ENCODE measurements at places on chromosomes 7 and 10.

- no peak for DNase-seq
Observed at GRCh38 chr7:39838326-39838725, 111.7 kb upstream of the CDK13 start.

DNA sequence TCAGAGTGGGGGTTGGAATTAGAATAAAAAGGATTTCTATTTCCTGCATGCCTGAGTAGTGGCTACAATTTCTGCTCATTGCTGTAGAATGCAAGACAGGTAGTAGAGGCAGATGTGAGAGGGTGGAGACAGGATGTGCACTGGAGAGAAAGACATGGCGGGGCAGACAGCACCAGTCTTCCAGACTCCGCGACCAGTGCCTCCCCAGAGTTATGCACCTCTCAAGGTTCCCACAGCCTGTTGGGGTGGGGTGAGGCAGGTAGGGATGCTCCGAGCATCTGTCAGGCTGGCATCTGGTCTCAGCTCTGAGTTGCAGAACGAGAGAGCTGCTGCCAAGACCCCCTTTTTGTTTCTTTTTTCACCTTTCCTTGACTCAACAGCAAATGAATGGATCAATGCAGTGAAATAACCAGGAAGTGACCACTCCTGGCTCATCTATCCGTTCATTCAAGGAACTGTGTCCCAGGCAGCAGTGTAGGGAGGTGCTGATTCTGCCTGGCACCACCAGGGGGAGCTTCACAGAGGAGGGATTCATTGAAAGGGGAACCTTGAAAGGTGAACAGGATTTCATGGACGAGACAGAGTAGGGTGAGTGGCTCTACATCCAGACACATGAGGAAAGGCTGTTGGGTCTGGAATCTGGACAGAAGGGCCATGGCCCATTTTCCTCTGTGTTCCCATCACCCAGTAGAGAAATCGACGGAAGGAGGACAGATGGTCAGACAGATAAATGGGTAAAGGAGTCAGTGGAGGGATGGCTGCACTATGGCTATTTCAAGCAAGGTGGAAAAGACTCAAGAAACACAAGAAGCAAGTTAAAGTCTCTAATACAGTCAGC lies 17.2 kb upstream of the SLC18A3 start:
- no peak for DNase-seq

DNA sequence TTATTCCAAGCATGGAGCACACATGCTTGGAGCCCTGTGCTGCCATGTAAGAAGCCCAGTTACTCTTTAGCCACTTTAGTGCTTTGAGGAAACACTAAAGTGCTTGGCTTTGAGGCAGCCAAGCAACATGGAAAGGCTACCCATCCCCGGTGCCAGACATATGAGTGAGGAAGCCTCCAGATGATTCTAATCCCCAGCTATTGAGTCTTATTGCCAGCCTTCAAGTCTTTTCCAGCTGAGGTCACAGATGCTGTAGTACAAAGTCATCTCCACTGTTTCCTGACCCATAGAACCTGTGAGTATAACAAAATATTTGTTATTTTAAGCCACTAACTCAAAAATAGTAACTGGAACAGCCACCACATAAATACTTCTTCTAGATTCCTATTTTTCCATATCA lies 91.4 kb upstream of the CYP26C1 start:
- no peak for DNase-seq

GRCh38 chr10:98035599-98035998 lies 5.2 kb upstream of the CRTAC1 start:
- no peak for DNase-seq

- no peak for DNase-seq
Observed at GRCh38 chr7:66778201-66778600, 37.7 kb downstream of the RABGEF1 start.

- DNase-seq, result no peak
Observed at GRCh38 chr7:1317646-1318045, 85.0 kb downstream of the UNCX start.

DNA sequence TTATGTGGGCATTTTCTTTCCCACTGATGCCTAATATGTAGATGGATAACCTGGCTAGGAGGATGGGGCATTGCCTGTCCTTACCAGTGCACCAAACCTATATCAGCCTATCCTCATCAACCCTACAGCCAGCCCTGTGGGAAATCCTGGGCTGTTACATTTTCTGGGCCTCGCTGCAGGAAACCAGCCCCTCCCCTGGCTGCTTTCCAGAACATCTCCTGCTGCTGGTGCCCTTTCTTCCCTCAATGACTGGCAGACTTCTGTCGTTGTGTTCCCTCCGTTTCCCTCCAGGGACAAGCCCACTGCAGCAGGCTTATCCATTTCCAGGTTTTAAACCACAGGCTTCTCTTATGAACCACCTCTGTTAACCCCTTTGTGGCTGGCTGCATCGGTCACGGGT lies 486.1 kb upstream of the COBL start:
- DNase-seq, result no peak

- no peak for DNase-seq
Observed at GRCh38 chr7:98323597-98324322, 42.3 kb downstream of the BRI3 start.

DNA sequence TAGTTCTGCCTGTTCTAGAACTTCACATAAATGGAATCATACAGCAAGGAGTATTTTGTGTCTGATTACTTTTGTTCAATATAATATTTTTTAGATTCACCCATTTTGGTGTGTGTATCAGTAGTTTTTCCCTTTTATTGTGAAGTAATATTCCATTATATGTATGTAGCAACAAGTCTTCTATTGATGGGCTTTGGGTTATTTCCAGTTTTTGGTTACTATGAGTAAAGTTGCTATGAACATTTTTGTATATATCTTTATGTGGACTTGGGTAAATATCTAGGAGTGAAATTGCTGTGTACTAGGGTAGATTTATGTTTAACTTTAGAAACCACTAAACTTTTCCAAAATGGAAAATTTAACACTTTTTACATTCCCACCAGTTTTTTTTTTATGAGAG lies 35.7 kb downstream of the ADK start:
- DNase-seq, result no peak

- no peak for DNase-seq
Observed at GRCh38 chr10:112314822-112315474, 31.7 kb downstream of the TECTB start.

DNA sequence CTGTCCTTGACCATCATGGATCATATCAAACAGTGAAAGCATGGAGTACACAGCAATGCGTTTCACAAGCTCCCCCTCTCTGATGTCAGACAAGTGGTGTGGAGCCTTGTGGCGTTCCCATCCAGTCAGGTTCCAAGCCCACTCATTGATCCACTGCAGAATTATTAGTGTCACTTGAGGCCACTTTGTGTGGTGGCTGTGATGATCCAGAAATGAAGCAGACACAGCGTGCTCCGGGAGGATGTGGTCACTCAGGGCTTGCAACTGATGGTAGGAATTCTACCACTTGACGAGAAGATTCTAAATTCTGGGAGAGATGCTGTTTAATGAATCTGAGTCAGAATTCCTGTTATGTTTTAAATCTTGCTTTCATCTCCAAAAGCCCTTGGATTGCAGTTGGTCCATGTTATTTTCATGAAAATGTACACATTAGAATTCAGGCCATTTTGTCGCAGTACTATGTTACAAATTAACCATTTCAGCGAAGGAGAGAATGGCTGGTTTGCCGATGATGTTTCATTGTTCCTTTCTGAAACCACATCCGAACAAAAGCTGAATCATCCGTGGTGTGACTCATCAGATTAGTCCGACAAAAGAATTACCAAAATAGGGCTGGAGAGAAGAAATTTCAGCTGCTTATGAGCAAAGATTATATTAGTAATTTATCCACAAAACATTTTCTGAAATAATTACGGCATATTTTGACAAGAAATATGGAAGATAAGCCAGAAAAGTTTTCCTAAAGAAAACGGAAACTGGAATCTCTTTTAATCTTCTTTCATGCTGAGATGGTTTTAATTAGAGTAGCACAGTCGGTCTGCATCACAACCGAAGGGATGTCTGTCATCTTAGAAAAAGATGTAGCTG lies 48.1 kb downstream of the INSYN2A start:
- DNase-seq, result peak; percentile 77

- peak; percentile 44 for DNase-seq
Observed at GRCh38 chr7:27994639-27995038, 186.0 kb downstream of the JAZF1 start.

GRCh38 chr10:2641028-2641427 lies 426.3 kb upstream of the PFKP start:
- no peak for DNase-seq

DNA sequence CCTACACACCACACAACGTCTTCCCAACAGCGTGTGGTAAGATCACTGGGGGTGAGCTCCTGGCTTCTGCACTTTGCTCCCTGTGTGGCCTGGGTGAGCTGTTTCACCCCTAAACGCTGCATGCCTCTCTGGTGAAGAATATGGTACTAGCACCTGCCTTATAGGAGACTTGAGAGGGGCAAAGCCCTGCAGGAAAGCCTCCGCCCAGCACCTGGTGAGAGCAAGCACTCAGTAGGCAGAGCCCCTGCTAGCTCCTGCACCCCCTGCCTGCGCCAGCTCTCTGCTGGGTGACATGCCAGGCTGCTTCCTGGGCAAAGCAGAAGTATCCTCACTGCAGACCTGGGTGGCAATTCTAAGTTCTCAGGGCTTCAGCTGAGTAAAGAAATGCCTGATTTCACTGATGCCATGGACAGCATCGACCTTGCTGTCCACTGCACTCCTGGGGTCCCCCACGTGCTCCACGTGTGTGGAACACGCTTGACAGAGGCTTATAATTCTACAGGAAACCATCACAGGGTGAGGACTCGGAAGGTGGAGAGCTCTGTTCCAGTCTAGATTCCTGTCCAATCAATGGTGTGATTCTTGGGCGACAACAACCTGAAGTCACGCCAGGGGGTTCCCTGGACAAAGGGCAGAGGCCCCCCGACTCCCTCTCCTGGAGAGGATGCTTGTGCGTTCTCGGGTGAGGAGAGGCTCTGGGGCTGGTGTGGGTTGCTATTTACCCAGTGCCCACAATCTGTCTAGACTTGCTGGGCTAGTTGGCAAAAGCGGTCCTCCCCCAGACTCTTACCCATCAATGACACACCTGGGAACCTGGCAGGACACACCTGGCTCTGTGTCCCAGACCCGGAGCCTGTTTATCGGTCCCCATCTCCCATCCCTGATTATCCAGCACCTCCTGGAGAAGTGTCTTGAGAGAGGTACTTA lies 5.0 kb upstream of the CALML5 start:
- no peak for DNase-seq

DNA sequence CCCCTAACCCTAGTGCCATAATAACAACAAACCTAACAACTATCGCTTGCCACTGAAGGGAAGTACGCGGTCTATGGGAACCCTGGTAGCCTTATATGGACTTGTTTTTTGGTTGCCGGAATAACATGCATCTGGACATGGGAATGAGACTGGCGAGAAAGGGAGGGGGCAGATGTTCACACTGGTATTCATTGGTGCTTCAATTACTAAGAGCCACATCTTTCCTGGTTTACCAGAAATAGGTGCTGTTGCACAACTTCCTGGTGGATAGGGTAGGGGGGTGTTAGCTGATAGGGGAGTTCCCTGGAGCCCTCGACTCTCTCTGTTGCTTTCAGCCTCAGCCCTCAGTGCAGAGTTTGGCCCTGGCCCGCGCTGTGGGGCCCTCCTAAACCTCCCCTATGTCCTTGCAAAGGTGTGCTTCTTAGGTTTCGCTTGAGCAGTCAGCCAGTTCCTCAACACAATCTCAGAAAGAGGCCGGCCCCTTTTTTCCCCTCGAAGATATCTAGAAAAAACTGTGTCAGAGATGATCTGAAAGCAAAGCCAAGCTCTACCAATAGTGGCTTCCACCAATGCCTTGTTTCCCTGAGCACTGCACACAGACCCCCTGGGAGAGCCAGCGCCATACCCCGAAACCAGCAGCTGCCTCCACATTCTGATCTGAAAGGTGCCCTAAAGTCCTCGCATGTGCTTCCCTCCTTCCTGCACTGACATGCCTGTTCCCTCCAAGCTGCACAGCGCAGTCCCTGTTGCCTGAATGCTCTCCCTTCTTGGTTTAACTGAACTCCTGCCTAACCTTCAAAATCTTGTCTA lies 13.5 kb downstream of the TBXAS1 start:
- DNase-seq, result no peak

- no peak for DNase-seq
Observed at GRCh38 chr10:110650265-110650668, 6.1 kb downstream of the RBM20 start.

- no peak for DNase-seq
Observed at GRCh38 chr7:74718336-74718735, 55.5 kb upstream of the NCF1 start.

DNA sequence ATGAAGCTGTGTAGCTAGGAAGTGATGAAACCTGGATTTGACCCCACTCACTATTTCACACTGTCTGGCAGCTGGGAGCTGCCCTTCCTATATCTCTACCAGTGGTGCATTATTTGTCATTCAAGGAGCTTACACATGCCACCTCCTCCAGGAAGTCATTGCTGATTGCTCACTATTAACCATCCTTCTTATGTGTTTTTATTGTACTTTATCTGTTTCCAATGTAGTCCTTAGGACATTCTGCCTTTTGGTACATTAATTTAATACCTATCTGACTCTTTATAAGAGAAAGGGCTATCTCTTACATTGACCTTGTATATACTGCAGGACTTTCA lies 31.0 kb downstream of the HHEX start:
- DNase-seq, result no peak

DNA sequence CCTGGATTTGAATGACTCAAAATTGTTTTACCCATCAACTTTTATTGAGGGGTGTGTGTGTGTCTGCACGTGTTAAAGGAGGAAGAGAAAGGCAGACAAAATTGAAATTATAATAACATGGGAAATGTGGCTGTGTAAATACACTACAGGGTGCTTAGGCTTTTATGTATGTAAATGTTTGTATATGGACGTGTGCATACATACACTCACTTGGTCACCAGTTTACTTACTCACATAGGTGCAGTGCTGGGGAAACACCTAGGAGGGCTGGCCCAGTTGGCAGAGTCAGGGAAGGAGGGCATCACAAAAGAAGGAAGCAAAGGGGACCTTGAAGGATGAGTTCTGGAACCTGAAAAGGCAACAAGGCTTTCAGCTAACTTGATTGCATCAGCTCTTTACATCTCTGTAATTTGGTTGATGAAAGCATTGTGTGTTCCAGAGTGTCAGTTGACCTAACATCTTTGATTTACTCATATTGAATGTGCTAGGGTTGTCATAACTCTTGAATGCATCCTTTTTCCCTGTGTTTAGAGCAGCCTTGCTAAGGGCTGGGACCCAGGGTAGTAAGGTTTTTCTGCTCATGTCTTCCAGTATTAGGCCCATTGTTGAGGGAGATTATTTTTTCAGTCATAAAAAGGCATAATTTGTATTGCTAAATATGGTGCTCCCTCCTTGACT lies 10.2 kb downstream of the WDR11 start:
- DNase-seq, result no peak

GRCh38 chr7:31055471-31055870 lies 3.4 kb downstream of the ADCYAP1R1 start:
- DNase-seq, result no peak

Data from GM04504 (cell line).